ENCODE measurements at places on chromosomes 13 and 19.

DNA sequence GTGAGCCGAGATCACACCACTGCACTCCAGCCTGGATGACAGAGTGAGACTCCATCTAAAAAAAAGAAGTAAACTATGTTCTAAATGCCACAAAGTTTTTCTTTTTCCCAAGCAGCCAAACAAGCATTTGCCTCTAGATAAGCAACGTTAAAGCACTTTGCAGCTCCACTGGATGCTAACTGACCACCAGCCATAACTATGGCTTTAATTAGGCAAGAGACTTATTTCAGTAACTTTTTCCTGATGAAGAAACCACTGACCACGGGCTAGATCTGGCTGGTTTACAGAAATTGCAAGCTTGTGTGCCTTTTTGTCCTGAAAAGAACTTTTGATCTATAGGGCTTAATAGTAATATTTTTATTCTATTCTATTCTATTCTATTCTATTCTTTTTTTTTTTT, 22.1 kb downstream of the CD70 start:
- DNase-seq: no peak

- DNase-seq: no peak
These were observed 112.4 kb downstream of the KATNAL1 start for GRCh38 chr13:30194906-30195305.

- no peak for DNase-seq
These were observed 642 bp downstream of the ZNF571 start for GRCh38 chr19:37593996-37594303.

- DNase-seq: no peak
These were observed 352.9 kb downstream of the FOXO1 start for GRCh38 chr13:40313269-40314200.

- no peak for DNase-seq
These were observed 15.0 kb downstream of the SAFB2 start for GRCh38 chr19:5607318-5608275.

DNA sequence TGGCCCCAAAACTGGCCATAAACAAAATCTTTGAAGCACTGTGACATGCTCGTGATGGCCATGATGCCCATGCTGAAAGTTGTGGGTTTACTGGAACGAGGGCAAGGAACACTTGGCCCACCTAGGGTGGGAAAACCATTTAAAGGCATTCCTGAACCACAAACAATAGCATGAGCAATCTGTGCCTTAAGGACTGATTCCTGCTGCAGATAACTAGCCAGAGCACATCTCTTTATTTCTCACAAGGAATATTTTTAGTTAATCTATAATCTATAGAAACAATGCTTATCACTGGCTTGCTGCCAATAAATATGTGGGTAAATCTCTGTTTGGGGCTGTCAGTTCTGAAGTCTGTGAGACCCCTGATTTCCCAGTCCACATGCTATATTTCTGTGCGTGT, 10.3 kb upstream of the ZNF726 start:
- no peak for DNase-seq

- DNase-seq: no peak
These were observed 680.8 kb downstream of the LIG4 start for GRCh38 chr13:107534548-107534947.

- DNase-seq: no peak
These were observed 191.6 kb downstream of the NUFIP1 start for GRCh38 chr13:44797685-44798084.

DNA sequence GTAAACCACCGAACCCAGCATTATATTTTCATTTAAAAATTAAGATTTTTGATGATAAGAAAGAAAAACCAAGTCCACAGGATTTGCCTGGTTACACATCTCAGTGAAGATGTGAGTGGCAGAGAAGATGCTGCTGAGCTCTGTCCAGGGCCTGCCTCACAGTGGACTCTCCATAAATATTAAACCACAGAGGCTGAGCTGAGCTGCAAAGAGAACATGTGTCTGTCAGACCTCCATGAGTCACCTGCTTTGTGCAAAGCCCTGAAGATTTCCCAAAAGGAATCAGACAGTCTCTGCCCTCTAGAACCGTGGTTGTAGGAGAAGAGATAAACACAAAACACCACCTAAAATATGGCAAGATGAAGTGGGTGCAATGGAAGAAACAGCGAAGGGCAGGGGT, 127.2 kb upstream of the TSC22D1 start:
- DNase-seq: no peak

DNA sequence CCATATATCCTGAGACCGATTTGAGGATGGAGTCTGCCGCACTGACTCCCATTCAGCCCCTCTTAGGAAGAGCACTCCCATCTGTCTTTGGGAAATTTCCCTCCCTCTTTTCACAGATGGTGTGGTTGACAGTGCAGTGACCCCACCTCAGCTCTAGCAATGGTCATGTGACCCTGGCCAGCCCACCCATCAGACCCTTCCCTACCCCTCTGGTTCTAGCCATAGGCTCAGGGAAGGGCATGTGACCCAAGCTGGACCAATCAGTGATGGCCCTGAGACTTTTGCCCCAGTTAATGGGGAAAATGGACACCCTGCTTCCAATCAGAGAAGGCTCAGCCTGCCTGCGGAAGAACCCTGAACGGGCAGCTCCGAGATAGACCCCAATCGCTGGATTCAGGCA, 26.3 kb downstream of the IL12RB1 start:
- DNase-seq: no peak

- DNase-seq: no peak
These were observed 213.7 kb downstream of the ZIC5 start for GRCh38 chr13:99757756-99758459.

DNA sequence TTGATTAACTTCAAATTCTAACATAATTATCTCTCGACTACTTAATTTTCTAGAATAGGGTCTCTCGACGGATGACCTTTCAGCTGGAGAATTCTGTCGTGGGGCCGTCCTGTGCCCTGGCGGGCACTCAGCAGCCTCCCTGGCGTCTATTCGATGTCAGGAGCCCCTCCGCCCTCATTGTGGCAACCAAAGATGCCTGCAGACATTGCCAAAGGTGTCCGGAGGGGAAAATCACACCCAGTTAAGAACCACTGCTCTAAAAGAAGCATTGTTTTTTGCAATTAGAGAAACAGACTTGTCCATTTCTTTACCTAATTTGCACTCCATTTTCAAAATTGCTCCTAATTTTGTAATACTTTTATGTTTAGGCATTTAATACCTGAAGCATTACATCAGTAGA, 79.2 kb upstream of the ARHGEF7 start:
- DNase-seq: no peak

DNA sequence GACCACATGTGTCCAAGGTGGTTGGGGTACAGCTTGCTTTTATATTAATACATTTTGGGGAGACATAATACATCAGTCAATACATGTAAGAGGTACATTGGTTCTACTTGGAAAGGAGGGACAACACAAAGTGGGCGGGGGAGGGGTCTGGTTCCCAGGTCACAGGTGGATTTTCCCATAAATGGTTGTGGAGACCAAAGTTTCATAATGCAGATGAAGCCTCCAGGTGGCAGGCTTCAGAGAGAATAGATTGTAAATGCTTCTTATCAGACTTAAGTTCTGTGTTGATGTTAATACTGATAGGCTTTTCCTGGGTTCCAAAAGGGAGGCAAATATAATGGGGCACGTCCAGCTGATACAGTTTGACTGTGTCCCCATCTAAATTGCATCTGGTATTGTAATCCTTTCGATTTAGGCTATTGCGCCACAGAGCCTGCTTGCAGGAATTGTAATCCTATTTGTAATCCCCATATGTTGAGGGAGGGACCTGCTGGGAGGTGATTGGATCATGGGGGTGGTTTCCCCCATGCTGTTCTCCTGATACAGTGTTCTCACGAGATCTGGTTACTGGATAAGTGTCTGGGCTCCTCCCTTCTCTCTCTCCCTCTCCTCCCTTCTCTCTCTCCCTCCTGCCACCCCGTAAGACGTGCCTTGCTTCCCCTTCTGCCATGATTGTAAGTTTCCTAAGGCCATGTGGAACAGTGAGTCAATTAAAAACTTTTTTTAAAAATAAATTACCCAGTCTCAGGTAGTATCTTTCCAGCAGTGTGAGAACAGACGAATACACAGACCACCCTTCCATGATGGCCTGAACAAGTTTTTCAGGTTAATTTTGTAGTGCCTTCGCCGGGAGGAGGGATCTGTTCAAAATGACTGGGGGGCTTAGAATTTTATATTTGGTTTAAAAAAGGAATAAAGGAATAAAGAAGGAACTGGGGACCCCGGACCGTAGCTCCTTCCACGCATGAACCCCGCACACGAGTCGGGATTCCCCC, 44.9 kb downstream of the ZNF823 start:
- no peak for DNase-seq

- no peak for DNase-seq
These were observed 128.4 kb downstream of the TM9SF2 start for GRCh38 chr13:99629641-99630040.

DNA sequence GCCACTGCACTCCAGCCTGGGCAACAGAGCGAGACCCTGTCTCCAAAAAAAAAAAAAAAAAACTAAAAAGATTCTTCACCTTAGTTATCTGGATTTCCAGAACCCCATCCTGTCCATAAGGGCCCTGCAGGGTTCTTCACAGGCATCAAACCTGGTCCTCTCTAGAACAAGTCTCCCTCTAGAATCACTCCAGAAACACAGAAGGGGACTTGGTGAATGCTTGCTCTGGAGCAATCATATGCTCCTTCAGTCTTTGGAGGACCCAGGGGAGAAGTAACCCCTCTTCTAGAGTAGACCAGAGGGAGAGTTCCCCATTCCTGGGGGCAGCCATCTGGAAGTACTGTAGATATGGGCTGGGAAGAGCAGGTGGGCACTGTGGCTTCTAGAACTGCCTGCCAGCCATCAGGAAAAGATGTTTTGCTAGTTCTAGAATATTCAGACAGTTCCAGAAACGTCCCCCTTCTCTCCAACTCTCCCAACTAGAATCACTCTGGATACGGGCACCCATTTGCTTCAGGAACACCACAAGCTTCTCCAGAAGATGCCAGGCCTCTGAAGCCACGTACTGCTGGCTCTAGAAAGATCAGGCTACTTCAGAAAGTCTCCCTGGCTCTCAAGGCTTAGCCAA, 2.8 kb downstream of the FUT1 start:
- no peak for DNase-seq

- no peak for DNase-seq
These were observed 46.8 kb downstream of the ARHGEF18 start for GRCh38 chr19:7395360-7396066.

GRCh38 chr19:45076851-45077730, 813 bp upstream of the ZNF296 start:
- no peak for DNase-seq

DNA sequence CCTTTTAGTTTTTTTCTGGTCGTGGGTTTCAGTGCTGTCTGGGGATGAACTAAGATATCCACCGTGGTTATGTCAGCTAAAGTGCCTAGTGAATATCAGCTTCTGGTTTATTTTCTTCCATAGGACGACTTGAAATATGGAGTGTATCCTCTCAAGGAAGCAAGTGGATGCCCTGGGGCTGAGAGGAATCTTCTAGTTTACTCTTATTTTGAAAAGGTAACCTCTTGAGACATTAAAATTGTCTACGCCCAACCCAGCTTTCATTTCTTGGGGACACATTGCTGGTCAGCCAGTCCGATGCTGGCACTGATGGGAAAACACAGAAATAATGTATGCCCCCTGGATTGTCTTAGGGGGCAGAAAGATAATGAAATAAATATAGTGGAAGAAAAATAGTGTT, 1.6 kb downstream of the ZNF431 start:
- no peak for DNase-seq

GRCh38 chr13:112064222-112064621, 2.7 kb upstream of the SOX1 start:
- no peak for DNase-seq

DNA sequence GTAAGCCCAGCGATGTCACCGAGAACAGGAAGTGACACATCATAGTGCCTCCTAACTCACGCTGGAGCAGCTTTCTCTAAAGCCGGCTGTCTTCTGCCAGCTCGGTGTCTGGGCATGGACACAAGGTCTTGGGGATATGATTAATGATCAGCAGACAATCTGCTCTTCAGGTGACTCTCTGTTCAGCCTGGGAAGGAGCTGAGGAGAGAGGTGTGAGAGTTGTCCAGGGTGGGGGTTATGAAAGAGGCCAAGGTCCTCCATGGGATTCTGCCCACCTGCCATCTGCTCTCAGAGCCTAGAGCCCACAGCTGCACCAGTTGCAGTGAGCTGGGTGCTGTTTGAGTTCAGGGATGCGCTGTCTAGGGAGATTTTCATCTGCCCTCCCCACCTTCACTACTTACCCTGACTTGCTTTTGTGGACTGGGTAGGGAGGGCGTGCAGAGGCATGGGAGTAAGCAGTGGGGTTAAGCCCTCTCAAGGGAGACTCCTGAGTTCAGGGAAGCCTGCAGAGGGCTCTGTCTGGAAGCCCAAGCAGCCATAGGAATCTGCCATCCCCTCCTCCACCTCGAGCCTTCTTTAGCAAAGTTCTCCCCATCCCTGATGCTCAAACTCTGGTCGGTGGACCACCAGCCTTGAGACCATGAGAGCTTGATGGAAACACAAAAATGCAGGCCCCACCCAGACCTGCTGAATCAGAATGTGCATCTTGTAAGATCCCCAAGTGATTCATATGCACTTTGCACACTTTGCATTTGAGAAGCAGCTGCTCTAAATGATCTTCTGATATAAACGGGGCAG, 539.7 kb downstream of the RFC3 start:
- DNase-seq: no peak

GRCh38 chr13:46379611-46380010, 7.4 kb downstream of the RUBCNL start:
- DNase-seq: no peak

Data from CMK (cell line).